Activated CD8-positive, alpha-beta memory T cell treated with anti-CD3 and anti-CD28 coated beads for 48 hours (primary cell): ENCODE measurements at places on chromosomes 4 and X.

- DNase-seq = no peak
Observed at GRCh38 chrX:69387567-69388487, 116.3 kb upstream of the NALF2 start.

DNA sequence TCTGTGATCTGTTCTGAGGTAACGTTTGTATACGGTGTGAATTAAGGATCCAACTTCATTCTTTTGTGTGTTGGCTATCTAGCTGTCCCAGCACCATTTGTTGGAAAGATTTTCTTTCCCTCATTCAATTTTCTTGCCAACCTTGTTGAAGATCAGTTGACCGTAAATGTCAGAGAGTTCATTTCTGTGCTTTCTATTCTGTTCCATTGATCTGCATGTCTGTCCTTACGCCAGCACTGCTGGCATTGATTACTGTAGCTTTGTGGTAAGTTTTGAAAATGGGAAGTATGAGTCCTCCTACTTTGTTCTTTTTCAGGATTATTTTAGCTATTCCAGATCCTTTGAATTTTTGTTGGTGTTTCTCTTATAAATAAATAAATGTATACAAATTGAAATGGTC lies 60.8 kb downstream of the MTMR1 start:
- DNase-seq = no peak

GRCh38 chr4:37762294-37762990 lies 64.0 kb upstream of the PGM2 start:
- no peak for DNase-seq

- no peak for DNase-seq
Observed at GRCh38 chrX:136759968-136760367, 20.8 kb downstream of the ARHGEF6 start.

DNA sequence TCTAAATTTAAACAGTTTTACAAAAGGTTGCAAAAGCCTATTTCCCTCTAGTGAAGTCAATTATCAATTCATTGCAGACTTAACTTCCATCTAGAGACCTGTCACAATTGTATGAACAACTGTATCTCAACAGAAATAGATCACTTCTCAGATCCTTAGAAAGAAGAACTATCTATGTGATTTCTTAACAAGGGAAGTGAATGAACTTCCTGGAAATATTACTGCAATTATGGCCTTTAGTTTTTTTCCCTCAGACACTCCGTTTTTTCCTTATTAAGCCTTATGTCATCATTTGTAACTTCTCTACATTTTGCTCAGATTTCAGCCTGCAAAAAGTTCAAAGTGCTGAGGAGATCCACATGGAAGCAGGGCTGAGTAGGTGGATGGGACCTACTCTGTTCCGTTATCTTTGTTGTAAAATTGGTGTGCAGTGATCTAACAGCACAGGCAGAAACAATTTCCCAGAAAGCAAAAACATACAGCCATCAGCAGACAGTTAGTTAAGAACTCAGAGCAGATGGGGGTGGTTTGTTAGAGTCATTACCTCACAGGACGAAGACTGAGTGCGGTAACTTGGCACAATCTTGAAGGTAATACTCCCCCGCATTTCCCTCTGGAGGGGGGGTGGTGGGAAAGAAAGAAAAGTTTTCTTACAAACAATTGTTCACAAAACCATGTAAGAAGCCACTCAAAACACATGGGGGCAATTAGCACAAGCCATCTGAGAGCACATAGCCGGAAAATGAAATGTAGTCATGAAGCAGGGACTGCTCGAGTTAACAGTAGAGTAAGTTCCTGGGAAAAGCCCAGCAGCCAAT lies 112.3 kb downstream of the NYX start:
- no peak for DNase-seq

DNA sequence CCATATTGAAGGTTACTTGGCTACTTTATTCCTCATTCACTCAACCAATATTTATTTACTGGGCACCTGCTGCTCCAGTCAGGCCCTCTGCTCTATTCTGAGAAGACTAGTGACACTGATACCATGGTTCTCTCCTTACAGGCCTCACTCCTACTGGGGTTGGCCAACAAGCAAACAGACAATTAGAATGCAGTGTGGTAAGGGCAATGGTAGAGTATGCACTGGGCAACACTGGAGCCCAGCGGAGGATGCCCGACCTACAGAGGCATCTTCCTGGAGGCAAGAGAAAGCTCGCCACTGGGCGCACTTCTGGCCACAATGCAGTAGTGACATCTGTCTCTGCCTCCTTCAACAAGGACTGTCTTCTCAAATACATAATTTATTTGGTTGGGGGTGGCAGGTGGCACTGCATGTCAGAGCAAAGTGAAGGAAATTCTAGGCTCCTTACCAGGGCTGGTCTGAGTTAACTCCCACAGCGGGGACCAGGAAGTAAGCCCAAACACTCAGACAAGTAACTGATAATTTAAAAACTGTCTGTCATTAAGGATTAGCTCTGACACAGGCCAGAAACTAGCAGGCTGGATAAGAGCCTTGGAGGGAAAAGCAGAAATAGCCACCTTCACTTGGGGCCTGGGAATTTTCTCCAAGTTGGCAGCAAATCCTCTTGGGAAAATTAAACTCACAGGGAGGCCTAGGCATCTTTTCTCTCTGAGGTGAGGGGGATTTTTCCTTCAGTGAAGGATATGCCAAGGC lies 150.7 kb upstream of the EOLA2 start:
- DNase-seq = no peak

GRCh38 chrX:19388741-19389140 lies 45.0 kb downstream of the PDHA1 start:
- no peak for DNase-seq

DNA sequence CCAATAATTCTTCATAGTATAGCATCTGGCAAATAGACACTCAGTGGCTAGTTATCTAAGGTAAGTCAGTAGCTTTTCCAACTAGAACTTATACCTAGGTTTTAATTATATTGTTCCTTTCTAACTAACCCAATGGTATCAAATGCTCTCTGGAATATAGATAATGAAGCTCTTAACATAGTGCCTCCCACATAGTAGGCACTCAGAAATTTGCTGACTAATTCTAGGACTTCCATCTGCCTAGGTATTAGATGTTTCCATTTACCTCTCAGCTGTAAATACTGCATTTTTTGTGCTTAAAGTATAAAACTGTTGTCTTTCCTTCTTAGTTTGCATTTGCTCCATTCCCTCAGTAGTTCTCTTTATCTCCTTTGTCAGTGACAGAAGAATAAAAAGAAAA lies 214.3 kb upstream of the SPRY1 start:
- DNase-seq = no peak

- no peak for DNase-seq
Observed at GRCh38 chrX:42678133-42678532, 99.8 kb downstream of the PPP1R2C start.

DNA sequence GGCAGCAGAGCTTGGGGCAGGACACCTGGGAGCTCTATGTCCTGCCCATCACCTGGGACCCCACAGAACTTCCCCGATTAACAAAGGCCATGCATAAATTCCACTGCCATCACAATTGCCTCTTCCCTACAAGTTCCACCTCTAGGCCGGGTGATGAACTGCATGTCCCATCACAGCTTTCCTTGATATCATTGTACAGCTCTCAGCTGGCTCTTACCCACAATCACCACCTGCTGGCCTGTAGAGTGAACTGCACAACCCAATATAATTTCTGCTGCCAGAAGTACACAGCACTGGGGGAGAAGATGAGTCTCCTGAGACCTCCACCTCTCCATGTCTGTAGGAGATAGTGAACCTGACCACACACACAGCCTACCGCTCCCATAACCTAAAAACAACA lies 285.0 kb upstream of the AADAT start:
- no peak for DNase-seq

DNA sequence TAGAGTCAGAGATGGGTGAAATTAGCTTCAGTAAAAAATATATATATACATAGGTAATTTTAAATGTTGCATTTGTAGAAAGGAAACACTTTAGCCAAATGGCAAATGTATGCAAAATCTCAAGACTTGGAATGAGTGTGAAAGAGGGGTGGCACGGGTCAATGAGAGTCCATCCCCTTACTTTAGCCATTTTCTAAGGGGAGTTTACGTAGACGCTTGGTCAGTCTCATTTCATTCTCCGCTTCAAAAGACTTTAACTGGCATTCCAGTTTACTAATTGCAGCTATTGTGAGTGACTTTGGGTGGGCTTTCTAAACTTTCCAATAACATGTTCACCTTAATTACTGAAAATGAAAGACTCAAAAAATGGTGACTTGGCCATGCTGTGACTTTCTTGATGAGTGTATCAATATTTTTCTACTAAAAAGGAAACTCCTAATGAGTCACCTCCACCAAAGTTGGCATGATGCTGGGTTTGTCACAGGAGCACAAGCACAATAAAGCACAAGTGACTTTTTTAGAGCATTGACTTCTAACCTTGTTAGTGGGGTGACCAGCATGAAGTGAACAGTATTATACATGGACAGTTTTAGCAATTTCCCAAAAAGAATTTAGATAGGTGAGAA lies 356.0 kb upstream of the RASGEF1B start:
- DNase-seq = no peak
